ENCODE measurements at places on chromosomes 11 and 22.

GRCh38 chr11:7612661-7613393, 60.5 kb downstream of the CYB5R2 start:
- no peak for DNase-seq

DNA sequence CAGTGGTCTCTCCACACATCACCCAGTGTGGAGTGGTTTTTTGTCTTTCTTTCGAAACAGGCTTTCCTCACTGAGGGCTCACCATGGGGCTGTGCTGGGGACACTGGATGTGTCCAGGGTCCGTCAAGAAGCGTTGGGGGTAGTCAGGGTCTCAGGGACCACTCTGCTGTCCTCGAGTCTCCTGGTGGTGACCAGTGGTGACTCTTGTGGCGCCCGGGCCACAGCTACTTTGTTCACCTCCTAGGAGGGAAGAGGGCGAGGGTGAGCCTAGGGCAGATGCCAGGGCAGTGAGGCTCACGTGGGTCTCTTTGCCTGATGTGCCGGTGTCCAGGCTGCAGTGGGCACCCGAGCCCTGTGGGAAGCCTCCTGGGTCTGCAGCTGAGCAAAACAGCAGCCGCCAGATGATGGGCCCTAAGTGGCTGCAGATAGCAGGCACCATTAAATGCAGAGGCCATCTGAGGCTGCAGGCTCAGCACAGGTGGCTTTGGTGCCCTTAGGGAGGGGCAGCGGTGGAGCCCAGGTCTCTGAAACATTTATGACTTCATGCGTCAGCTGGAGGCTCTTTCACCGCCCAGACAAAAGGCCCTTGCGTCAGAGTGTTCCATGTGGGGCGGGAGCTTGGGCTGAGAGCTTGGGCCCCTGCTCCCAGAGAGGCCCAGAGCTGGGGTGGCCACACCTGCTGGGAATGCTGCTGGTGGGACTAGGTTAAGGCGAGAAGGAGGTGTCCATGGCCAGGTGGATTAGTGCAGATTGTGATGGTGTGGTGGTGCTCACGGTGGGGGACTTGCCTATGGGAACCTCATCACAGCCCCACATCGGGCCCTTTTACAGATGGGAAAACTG, 29.5 kb downstream of the KCNQ1 start:
- DNase-seq = no peak

GRCh38 chr11:92793189-92793588, 176.3 kb upstream of the MTNR1B start:
- no peak for DNase-seq

GRCh38 chr11:10893714-10894151, 35.9 kb upstream of the ZBED5 start:
- DNase-seq = no peak

- no peak for DNase-seq
These were observed 2.5 kb downstream of the CSTF3 start for GRCh38 chr11:33158596-33159275.

DNA sequence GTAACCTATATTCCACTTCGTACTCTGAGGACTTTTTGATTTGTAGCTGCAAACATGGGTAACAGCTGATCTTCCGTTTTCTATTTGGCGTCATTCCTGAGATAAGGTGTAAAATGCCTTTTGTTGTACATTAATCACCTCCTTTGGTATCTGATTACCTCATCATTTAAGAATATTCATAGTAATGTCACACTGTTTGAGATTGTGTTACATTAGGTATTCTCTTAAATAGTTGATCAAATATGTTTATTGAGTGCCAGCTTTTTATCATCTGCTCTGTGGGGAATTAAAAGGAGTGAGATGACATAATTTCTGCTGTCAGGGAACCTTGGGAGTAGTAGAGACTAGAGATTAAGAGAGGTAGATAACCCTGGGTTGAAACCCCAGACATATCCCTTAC, 5.9 kb downstream of the NCAM1 start:
- no peak for DNase-seq

DNA sequence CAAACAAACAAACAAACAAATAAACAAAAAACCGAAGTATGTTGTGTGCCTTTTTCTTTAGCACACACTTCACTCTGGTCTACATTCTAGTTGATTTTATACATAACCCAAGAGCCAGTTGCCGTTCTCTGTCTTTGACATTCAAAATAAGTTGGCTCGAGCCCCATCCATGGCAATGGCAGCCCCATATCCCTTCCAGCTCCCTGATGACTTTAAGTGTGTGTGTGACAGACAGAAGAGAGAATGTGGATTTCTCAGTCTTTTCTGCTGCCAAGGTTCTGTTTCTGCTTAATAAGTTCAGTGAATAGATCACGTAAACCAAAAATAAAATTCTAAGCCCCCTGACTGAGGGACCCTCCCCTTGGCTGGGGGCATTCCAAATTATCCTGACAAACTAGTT, 100.6 kb upstream of the TENM4 start:
- DNase-seq = no peak

GRCh38 chr11:34495239-34495723, 18.3 kb downstream of the ELF5 start:
- DNase-seq = no peak

GRCh38 chr22:50481440-50482106, at the start of gene ADM2:
Gene ADM2 (plus strand): TSS chr22:50481543. CDS start chr22:50481848, 305 bp downstream.
- peak; percentile 62 for DNase-seq

DNA sequence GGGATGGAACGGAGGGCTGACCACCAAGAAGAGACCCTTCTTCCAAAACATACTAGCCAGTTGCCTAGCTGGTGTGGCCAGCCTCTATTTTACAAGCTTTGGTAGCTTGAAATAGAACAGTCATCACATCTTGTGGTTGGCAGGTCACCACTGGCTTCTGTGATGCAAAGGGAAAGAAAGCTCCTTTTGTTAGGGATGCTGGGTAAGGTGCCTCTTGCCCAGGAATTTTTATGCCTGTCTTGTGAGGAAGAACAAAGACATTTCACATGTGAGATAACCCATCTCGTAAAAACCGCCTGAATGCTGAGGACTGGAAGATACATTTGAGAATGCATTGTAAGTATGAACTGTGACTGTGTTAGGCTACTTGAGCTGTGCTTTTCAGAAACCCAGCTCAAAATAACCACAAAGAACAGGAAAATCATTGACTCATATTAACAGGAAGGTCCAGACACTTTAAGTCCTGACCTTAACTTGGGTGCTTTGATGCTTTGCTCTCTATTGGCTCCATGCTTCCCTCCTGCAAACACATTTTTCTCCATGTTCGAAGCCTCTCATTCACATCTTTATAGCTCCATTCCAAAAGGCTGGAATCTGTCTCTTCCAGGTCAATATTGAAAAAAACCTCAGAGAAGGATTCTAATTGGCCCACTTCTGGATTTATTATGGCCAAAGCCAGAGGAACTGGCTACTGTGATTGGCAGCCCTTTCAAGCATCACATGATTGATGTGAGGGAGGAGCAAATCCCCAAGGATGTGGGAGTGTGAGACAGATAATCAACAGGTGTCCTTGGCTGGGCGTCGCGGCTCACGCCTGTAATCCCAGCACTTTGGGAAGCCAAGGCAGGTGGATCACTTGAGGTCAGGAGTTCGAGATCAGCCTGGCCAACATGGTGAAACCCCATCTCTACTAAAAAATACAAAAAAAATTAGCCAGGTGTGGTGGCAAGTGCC, 53.9 kb downstream of the MICAL2 start:
- no peak for DNase-seq

DNA sequence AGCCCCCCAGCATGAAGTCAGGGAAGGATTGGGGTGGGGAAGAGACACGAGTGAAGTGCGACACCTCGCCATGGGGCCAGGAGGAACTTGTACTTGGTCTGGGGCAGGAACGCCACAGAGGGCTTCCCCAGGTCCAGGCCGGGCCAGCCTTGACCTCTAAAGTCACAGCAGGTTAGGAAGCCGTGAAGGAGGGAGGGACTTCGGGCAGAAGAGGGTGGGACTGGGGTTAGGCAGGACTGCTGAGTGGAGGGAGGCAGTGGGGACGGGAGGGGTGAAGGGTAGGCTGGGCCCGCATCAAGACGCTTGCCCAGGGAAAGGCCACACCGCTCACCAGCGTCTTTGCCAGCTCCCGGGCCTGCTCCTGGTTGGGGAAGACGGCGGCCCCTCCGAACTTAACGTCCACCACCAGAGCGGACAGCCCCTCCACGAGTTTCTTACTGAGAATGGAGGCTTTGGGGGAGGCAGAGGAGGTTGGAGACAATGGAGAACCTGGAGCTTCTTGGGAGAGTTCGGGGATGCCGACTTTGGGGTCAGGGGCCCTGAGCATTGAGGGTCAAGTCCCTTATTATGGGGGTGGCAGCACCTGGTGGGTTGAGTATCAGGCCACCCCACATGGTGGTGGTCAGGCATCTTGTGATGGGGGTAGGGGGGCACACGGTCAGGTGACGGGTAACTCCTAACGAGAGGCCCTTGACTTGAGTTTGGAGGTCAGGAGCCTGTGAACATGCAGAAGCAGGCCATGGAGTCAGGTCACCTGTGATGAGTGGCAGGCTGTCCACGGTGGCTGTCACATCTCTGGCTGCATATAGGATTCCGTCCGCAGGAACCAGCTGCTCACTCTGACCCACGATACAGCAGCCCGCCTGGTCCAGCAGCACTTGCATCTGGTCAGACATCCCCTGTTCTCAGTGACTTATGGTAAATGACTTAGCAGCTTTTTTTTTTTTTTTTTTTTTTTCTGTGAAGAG, 1.7 kb upstream of the SCO2 start:
- DNase-seq = peak; percentile 43
